ENCODE measurements at places on chromosomes 2 and 18. TPM values are rescaled to one million over a fixed set of nuclear protein-coding genes. Genes with fewer than 3 reads are reported as not detected.

DNA sequence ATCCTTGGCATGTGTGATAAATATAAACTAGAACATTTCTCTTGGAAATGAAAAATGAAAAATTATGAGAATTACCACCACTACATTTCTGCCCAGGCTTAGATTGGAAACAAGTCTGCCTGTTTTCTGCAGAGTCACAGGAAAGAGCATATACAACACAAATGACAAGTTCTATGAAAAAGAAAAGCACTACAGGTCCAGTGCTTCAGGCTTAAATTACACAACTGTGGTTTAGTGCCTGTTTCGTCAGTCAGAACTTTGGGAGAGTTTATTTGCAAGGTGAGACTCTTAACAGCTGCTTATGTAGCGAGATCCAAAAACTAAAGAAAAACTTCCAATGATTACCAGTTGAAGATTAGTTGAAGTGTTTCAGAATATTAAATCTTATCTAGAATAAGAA is 68.9 kb downstream of the RTN4 start:
- no peak for DNase-seq

- no peak for DNase-seq
Observed at GRCh38 chr2:179952658-179953057, 54.4 kb downstream of the CWC22 start.

DNA sequence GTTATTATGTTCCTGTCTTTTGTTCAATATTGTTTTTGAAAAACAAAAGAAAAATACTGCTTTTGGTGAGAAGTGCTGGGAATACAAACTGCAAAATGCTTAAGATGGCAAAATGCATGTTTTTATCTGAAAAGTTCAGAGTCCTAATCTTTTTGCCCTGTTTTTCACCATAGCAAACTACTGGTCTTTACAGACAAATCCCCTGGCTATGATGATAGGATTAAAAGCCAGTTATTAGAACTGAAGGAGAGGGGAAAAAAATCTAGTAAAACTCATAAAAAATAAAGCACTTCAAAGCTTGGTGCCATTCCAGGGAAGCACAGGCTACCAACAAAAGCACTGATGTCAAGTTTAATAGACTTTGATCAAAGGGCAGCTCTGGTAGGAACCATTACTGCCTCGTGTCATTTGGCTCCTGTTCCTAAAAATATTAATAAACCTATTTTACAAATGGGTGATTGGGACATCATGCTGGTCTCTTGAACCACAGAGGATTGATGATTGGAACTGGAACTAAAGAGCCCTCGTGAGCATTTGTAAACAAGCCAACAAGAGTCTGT is 194.7 kb downstream of the RAB3GAP1 start:
- no peak for DNase-seq

- no peak for DNase-seq
Observed at GRCh38 chr18:4453874-4454536, 1.1 kb downstream of the DLGAP1 start.

- no peak for DNase-seq
Observed at GRCh38 chr2:2007551-2008501, 263.5 kb upstream of the PXDN start.

RAD51AP2 gene
- total RNA-seq: not detected
